Mesendoderm (in vitro differentiated cells): ENCODE measurements at places on chromosomes 13 and 19.

- peak; percentile 88 for DNase-seq
These were observed 10.7 kb downstream of the MARCHF2 start for GRCh38 chr19:8423817-8424223.

- no peak for DNase-seq
These were observed 428.2 kb upstream of the KLF12 start for GRCh38 chr13:74562381-74562780.

DNA sequence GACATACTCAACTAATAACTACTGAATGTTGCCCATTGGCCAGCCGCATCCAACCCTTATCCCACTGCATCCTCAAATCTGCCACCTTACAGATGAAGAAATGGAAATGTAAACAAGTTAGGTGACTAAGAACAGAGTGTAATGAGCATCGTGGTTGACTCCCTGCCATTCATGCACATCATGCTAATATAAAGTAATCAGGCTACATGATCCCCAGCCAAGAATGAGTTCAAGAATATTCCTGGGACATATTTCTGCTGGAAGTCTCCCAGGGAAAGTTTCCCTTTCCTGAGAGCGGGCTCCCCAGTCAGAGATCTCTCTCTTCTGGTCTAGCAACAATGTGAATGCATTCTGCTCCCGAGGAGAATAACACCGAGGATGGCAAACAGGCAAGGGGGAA, 55.9 kb upstream of the SERP2 start:
- DNase-seq: no peak

DNA sequence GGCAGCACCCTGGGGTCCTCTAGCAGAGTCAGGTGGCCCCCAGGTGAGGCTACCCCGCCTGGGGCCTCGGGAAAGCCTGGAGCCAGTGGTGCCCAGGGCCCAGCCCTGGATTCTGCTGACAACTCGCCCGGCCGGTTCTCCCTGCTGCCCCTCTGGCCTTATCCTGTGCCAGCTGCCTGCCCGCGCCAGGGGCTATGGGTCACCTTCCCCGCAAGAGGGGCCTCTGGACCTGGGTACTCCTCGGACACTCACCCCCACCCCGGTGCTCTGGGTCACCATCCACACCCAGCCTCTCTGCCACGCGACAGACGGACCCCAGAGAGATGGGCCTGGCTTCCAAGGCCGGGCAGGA, 24.0 kb downstream of the ZBTB7A start:
- DNase-seq: no peak

DNA sequence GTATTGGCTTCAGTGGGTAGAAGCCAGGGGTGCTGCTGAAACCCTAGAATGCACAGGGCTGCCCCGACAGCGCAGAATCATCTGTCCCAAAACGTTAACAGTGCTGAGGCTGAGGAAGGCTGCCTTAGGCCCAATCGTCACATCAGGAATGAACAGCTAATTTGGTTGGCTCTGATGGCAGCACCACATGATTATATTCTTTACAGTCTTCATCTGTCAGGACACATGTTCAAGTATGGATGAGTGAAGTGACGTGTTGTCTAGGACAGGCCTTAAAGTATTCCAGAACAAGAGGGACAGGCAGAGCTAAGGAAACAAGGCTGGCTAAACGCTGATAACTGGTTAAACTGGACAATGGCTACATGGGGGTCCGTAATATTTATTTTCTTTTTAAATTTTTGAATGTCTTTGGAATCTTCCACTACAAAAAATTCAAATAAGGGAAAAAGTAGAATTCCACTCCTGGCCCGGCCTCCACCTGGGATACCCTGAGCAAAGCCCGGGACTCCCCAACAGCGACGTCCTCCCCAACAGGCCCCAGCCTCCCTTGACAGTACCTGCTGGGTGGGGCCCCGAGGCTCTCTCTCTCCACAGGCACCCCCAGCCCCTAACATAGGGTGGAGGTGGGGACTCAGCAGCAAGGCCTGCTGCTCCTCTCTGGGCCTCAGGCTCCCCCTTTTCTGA, 14.8 kb upstream of the CCNP start:
- DNase-seq: no peak

- no peak for DNase-seq
These were observed 748 bp downstream of the RAB4B start for GRCh38 chr19:40778706-40779284.

- DNase-seq: peak; percentile 78
These were observed 5.4 kb downstream of the LMTK3 start for GRCh38 chr19:48506138-48506733.

GRCh38 chr19:1064661-1065605, 2.0 kb upstream of the ARHGAP45 start:
- peak; percentile 82 for DNase-seq

DNA sequence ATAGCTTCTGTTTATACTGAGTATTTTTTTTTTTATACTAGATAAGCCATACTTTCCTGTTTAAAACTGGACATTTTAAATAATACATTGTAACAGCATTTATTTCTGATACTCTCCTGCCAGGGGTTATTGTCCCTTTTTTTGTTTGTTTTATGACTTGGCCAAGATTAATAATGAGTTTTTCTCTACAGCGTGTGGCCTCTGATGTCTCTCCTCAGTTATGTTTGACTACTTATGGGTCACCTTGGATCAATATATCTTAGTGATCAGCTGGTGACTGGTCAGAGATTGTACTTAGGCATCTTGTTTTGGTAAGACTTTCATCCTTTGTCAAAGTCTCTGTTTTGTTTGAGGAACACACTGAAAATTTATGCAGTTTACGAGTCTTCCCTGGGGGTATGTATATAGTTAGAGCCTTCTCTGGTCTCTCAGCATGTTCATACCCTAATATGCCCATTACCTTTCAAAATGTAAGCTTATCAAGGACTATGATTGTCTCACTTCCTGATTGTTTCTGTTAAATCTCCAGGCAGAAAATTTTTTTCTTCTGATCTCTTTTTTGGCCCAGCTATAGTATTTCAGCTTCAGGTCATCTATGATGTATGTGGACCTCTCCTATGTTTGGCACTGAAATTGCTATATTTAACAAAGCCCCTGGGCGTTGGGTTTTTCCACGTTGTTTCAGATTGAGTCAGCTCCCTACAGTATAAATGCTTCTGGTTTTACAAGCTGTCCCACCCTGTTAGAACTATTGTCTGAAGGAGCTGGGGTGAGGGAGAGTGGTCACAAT, 87.9 kb downstream of the URI1 start:
- no peak for DNase-seq

DNA sequence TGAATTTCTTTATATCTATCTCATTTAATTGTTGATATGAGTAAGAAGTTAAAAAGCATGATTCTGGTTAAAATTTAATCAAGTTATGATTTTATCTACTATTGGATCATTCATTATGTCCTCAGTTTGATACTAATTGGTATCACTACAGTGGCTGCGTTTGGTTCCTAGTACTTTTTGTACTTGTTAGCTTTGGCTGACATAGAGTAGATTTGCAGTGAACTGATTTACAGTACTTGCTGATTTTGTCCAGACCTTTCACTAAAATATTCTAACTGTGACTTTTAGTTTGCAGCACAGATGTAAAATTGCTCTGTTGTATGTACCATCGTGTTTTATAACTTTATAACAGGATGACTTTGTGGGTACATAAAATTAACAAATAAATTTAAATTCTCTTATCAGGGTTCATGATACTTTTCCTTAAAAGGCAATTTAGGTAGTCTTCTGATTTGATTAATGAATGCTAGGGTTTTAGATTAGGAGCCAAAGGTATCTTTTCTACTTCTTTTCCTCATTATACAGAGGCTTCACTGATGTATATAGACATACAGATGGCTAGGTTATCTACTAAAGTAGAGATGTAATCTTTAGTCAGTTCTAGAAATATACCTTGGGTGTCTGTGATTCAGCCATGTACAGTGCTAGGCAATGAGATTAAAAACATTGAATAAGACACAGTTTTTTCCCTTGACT, 8.7 kb downstream of the UCHL3 start:
- no peak for DNase-seq

- peak; percentile 94 for DNase-seq
These were observed 6.7 kb downstream of the GRIN2D start for GRCh38 chr19:48400018-48400742.

DNA sequence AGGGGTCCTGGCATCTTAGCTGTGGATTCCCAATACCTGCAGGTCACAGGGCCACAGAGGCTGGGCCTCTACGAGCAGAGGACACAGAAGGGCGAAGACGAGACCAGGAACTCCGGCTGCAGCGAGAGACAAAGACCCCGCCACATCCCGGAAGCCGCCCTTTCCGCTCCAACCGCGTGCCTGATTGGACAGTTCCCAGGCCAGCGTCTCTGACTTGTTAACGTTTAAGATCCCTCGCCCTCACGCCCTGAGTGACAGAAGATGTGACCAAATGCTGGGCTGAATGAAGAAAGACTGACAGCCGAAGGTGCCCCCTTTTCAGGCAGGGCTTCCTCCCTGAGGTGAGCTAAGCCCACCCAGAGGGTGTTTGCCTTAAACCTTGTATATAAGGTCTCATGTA, at the start of gene ZNF98:
Gene ZNF98, minus strand, starts transcription at position 136 of the 400 bp plus-strand sequence. Its CDS starts 122 bp downstream, at position 14.
- DNase-seq: no peak

DNA sequence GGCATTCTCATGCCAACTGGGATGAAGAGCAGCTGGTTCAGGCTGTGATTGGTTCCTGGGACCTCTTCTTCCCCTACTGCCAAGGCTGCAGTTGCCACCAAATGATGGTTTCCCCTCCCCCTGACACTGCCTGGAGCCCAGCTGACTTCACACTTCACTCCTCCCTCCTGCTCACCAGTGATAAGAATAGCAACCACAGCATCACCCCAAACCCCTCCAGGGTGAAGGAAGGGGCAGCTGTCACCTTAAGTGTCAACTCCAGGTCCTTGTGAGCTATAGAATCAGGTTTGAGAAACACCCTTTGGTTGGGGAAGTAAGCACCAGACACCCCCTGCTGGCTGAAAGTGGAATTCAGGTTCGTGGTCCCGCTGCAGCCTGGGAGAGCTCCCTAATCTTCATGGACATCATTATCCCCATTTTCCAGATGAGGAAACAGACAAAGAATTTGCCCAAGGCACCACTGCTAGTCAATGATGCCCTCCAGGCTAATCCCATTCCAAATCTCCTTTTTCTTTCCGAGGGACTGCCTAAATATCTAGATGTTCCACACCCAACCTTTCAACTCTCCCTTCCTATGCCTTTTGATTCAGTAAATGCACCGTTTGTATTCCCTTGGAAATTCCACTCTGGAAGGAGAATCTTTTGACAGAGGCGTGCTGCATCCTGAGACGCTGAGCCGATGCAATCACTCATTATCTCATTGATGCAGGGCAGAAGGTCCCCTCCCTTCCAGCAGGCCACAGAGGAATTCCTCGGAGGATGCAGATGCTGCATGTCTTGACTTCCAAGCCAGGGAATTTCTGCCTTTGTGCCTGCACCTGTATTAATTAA, 50.6 kb upstream of the UQCRFS1 start:
- DNase-seq: peak; percentile 74
